ENCODE measurements at places on chromosomes 5 and 9.

GRCh38 chr5:125129151-125129806 is 382.8 kb upstream of the ZNF608 start:
- DNase-seq: no peak

- DNase-seq: no peak
These were observed 8.3 kb downstream of the N4BP3 start for GRCh38 chr5:178121391-178122276.

GRCh38 chr9:34490760-34491159 is 32.0 kb downstream of the ENHO start:
- DNase-seq: no peak

- DNase-seq: no peak
These were observed 15.3 kb downstream of the ABCA1 start for GRCh38 chr9:104912606-104913005.

DNA sequence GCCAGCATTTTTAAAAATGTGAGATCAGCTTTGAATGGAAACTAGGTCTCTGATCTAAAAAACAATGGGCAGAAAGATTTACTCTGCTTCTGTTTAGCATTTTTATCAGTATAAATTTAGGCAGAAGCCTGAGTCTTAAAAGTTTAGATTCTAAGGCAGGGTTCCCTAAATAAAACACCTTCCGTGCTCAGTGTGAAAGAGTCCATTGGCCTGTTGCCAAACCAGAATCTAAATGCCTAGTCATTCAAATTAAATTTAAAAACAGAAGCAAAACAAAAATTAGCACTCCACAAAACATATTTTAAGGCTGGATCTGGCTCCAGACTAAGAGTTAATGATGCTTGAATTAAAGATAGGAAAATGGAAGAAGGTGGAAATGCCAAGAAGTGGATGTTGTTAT is 4.5 kb downstream of the TYRP1 start:
- no peak for DNase-seq

DNA sequence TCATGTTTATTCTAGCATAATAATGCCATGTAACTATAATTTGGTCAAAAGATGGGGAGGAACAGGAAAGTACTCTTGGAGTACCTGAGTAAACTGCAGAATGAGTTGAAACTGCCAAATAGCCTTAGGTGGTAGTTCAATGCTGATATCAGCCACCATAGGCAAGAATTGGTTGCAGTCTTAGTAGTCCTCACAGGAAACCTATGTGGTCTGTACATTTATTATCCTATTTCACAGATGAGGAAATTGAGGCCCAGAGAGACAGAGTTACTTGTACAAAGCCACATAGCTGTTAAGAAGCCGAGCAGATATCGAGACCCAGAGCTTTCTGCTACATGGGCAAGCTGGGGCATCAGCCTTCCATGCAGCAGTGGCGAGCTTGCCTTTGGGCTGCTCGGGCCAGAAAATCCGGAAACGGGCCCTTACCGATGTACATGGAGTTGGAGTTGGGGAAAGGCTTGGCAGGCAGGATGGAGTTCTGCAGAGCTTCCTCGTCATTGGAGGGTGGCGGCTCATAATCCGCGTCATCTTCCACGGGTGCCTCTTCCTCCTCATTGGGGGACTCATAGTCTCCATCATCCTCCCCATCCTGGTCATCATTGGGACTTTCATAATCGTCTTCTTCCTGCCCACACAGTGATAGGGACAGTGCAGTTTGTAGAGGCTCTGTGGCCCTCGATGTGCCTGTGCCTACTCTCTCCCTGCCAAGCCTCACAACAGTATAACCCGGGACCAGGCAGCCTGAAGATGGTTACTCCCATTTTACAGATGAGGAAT is 27.1 kb downstream of the LCP2 start:
- DNase-seq: no peak

- DNase-seq: no peak
These were observed 65.0 kb downstream of the ST8SIA4 start for GRCh38 chr5:100838048-100838473.

DNA sequence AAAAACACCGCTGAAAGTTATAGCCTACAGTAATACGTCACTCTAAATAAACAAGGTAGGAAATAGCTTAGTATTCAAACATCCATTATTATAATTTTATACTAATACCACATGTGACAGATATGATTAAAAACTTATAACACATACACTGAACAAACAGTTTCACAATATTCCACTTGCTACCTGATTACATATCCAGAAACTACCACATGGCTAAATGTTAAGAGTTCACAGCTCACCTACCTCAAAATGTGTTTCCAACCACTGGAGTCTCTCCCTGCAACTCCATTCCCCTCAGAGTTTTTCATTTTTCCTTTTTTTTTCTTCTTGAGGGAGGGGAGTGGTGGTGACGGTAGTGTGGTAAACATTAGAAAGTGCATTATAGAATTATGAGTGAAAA is 12.1 kb downstream of the RICTOR start:
- no peak for DNase-seq

GRCh38 chr9:109098960-109099308 is 20.8 kb downstream of the TMEM245 start:
- no peak for DNase-seq

Measured in midbrain (tissue), 1 donor.